Liver (tissue), 10 donors: ENCODE measurements at places on chromosomes 7 and 10.

DNA sequence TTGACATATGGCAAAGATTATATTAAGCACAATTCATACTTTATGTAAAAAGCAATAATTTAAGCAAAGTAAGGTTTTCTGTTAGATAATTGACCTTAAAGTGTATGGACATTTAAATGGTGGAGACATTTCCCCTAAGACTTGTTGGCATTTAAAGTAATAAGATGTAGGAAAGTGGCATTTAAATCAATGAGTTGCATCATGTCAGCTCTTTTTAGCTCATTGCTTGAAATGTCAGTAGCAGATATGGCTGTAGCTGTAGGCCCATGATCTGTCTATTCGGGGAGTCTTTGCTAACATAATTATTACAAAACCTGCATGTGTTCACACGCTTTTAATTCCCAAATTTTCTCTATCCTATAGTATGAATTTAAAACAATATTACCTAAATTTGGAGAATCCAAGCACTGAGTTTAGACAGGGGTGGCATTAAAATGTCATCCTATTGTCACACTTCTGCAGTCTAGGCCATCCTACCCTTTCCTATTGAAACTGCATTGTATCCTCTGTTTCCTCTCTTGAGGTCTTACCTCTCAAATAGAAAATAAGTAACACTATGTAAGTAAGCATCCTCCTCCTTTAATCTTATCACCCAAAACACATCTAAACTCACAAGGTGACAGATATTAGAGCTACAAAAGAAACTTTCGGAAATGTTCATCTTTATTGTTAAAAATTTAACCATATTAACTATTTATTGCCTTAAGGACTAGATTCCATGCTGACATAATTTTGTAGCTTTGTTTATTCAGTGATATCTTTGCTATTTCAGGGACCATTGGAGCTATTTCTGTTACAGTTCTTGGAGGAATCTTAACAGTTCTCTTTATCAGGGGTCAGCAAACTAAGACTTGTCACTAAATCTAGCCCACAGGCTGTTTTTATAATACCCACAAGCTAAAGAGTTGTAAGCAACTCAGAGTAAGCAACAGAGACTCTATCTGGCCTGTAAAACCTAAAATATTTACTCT lies 91.2 kb downstream of the LCOR start:
- no peaks in the 10 kb centered on the region for H3K27me3 ChIP-seq
- H3K4me1 ChIP-seq = no peaks in the 10 kb centered on the region
- no peak overlapping the region for H3K4me3 ChIP-seq
- DNase-seq = no peak

DNA sequence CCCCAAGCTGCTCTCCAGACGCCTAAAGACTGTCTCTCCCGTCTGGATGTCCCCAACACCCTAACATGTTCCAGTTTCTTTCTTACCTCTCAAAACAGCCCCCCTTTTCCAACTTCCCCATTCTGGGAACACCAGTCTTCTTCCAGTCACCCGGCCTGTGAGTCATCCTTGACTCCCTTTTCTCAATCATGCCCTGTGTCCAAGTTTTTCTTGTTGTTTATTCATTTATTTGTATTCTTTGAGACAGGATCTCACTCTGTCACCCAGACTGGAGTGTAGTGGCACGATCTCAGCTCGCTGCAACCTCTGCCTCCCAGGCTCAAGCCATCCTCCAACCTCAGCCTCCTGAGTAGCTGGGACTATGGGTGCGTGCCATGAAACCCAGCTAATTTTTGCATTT lies 15.6 kb downstream of the SNX10 start:
- peak overlapping the region; percentile 81 for H3K27ac ChIP-seq
- no peaks in the 10 kb centered on the region for H3K27me3 ChIP-seq
- peaks cover 14% of the 10 kb centered on the region for H3K4me1 ChIP-seq
- no peak for DNase-seq

DNA sequence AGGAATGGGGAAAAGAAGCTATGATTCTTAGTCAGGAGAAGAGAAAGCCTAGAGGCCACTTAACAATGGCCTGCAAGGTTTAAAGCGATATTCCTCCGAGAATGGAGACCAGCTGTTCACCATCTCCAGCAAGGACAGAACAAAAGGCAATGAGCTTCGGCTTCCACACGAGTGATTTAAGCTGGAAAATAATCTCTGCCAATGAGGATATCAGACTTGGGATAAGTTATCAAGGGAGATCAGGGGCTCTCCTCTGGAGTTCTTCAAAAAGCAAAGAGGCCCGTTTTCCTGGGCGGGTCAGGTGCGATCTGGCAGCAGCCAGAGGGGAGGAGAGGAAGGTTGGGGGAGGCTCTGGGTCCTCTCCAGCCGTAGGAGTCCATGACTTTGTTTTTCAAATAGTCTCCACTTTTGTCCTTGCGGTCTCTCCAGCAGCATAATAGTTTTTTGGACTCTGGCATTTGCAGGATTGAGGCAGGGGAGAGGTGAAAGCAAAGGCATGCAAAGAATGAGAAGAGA lies 211.3 kb downstream of the SKIDA1 start:
- no peaks in the 10 kb centered on the region for H3K27me3 ChIP-seq
- H3K4me1 ChIP-seq = no peaks in the 10 kb centered on the region
- H3K27ac ChIP-seq = no peak overlapping the region
- no peaks in the 10 kb centered on the region for H3K36me3 ChIP-seq

GRCh38 chr7:471866-472639 lies 47.6 kb downstream of the PDGFA start:
- no peaks in the 10 kb centered on the region for H3K4me1 ChIP-seq
- no peak for DNase-seq
- H3K27me3 ChIP-seq = no peaks in the 10 kb centered on the region
- peak overlapping the region; percentile 51 for H3K27ac ChIP-seq
- no peaks in the 10 kb centered on the region for H3K36me3 ChIP-seq
- H3K4me3 ChIP-seq = no peak overlapping the region

DNA sequence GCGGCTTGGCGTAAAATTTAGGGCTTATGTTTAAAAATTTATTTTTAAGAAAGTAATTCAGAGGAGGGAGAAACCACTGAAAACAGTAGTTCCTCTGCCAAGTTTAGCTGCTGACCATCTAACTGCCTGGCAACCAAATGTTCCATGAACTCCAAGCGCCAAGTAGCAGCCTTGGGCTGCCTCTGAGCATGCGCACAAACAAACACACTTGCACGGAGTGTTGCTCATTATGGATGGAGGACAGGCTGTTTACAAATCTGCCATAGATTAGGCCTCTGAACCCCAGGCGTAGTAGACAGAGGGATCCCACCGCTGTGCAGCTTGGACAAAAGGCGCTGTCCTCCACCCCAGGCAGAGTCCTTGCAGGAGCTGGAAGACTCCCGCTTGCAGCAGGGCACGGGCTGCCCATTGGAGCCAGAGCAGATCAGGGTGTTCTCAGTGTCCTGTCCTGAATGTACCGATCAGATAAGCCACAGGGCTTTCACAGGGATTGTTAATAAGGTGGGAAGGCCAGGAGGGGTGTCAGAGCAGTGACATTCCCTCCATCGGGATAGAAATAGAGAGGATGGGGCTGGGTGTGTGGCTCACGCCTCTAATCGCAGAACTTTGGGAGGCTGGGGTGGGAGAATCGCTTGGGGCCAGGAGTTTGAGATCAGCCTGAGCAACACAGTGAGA lies 47.7 kb upstream of the LYZL1 start:
- H3K27me3 ChIP-seq = no peaks in the 10 kb centered on the region
- H3K27ac ChIP-seq = no peak overlapping the region
- no peak for DNase-seq
- H3K4me1 ChIP-seq = no peaks in the 10 kb centered on the region
- no peaks in the 10 kb centered on the region for H3K36me3 ChIP-seq

GRCh38 chr7:139676390-139676789 lies 101.4 kb downstream of the HIPK2 start:
- H3K36me3 ChIP-seq = no peaks in the 10 kb centered on the region
- no peak overlapping the region for H3K4me3 ChIP-seq
- peaks cover 61% of the 10 kb centered on the region for H3K4me1 ChIP-seq
- no peaks in the 10 kb centered on the region for H3K27me3 ChIP-seq

DNA sequence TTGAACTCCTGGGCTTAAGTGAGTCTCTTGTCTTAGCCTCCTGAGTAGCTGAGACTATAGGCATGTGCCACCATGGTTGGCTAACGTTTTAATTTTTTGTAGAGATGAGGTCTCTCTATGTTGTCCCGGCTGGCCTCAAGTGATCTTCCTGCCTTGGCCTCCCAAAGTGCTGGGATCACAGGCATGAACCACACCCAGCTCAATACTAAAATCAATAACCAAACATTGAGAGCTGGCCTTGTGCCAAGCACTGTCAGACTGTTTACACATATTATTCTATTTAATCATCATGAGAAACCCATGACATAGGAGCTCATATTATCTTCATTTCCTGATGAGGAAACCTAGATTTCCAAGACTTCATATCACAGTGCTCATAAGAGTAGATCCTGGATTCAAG lies 251.2 kb downstream of the BAMBI start:
- no peak overlapping the region for H3K27ac ChIP-seq
- H3K4me1 ChIP-seq = no peaks in the 10 kb centered on the region
- no peak overlapping the region for H3K4me3 ChIP-seq
- DNase-seq = no peak

- no peak overlapping the region for H3K27ac ChIP-seq
- DNase-seq = no peak
- no peaks in the 10 kb centered on the region for H3K4me1 ChIP-seq
- no peaks in the 10 kb centered on the region for H3K36me3 ChIP-seq
- no peaks in the 10 kb centered on the region for H3K27me3 ChIP-seq
- H3K4me3 ChIP-seq = no peak overlapping the region
Observed at GRCh38 chr10:98201760-98202159, 66.2 kb downstream of the LOXL4 start.

DNA sequence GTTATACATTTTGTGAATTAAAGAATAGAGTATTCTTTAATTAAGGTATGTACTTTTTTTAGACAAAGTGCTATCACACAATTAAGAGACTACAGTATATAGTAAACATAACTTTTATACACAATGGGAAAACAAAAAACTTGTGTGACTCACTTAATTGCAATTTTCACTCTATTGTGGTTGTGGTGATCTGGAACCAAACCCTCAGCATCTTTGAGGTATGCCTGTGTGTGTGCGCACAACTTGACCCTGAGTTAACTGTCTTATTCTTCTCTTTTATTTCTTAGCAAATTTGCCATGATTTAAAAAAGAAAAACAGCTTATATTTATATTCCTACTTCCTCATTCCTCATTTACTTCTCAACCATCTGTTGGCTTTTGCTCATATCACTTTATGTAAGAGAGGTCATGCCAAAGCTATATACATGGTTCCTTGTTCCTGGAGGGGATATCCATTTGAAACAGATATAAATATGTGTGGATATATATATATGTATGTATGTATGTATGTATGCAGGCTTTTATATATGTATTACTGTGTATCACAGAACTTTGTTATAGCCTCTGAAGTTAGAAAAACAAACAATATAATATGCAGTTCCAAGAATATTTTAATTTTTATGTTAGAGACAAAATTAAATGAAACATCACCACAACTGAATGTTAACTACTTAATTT lies 259.5 kb upstream of the HGF start:
- no peaks in the 10 kb centered on the region for H3K27me3 ChIP-seq
- H3K4me1 ChIP-seq = no peaks in the 10 kb centered on the region
- no peaks in the 10 kb centered on the region for H3K36me3 ChIP-seq
- H3K27ac ChIP-seq = no peak overlapping the region
- no peak overlapping the region for H3K4me3 ChIP-seq

- no peaks in the 10 kb centered on the region for H3K27me3 ChIP-seq
- no peaks in the 10 kb centered on the region for H3K36me3 ChIP-seq
- peaks cover 7% of the 10 kb centered on the region for H3K4me1 ChIP-seq
- no peak for DNase-seq
- no peak overlapping the region for H3K27ac ChIP-seq
- no peak overlapping the region for H3K4me3 ChIP-seq
Observed at GRCh38 chr10:92727550-92727949, 37.8 kb downstream of the HHEX start.

DNA sequence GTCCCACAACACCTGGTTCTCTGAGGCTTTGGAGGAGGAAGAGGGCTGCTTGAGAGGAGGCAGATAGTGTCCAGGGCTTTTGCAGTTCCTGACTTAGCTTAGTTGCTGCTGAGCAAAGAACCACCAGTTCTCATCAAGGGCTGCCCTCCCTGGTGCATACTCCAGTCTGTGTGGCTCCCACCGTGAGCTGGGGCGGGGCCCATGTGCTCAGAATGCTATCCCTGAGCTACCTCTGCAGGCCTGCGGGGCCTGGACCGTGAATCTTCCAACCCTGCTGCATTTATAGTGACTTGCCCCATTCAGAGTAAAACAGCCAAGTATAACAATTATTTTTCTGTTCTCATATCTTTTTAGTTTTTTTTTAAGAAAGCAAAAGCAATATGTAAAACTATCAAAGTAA lies 49.2 kb downstream of the TACR2 start:
- H3K36me3 ChIP-seq = peaks cover 2% of the 10 kb centered on the region
- H3K4me1 ChIP-seq = no peaks in the 10 kb centered on the region
- DNase-seq = no peak
- H3K4me3 ChIP-seq = no peak overlapping the region

- no peaks in the 10 kb centered on the region for H3K27me3 ChIP-seq
- H3K4me1 ChIP-seq = no peaks in the 10 kb centered on the region
- H3K27ac ChIP-seq = no peak overlapping the region
- DNase-seq = no peak
- no peak overlapping the region for H3K4me3 ChIP-seq
Observed at GRCh38 chr7:19415123-19415522, 269.9 kb upstream of the FERD3L start.

DNA sequence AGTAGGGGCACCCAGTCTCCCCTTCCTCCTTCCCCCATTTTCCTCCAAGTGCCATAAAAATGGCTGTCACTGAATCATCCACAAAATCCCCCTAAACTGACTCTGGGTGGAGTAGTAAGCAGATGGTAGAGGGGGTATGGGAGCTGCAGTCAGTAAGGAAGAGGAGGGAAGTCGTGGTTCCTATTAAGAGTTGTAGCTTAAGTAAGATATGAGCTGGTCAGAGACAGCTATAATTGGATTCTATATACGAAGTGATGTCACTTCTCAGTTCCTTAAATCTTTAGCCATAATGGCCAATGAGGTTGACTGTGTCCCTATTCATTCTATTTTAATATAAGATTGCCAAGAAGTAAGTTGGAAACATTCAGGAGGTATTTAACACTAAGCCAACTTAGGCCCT lies 131.7 kb downstream of the SLC16A9 start:
- no peaks in the 10 kb centered on the region for H3K27me3 ChIP-seq
- H3K4me1 ChIP-seq = no peaks in the 10 kb centered on the region
- H3K4me3 ChIP-seq = no peak overlapping the region
- no peak for DNase-seq
- no peak overlapping the region for H3K27ac ChIP-seq
- H3K36me3 ChIP-seq = no peaks in the 10 kb centered on the region

- H3K27me3 ChIP-seq = no peaks in the 10 kb centered on the region
- DNase-seq = no peak
- H3K4me1 ChIP-seq = no peaks in the 10 kb centered on the region
Observed at GRCh38 chr10:58023341-58024073, 244.2 kb downstream of the IPMK start.

GRCh38 chr7:134589491-134589941 lies 40.6 kb downstream of the AKR1B15 start:
- no peak for DNase-seq
- H3K27me3 ChIP-seq = no peaks in the 10 kb centered on the region

- no peaks in the 10 kb centered on the region for H3K4me1 ChIP-seq
- no peaks in the 10 kb centered on the region for H3K36me3 ChIP-seq
- H3K27me3 ChIP-seq = no peaks in the 10 kb centered on the region
- H3K27ac ChIP-seq = no peak overlapping the region
Observed at GRCh38 chr7:101969997-101970585, 152.7 kb downstream of the CUX1 start.
